Hematopoietic multipotent progenitor cell (in vitro differentiated cells): ENCODE measurements at places on chromosomes 5 and 9. TPM values are rescaled to one million over a fixed set of nuclear protein-coding genes. Genes with fewer than 3 reads are reported as not detected.

The DMRT3 gene
- total RNA-seq: under 0.01 TPM

The NKD2 gene
- total RNA-seq: under 0.01 TPM

The QRFP gene
- under 0.01 TPM for total RNA-seq

The C1QTNF3 gene
- 5.1 TPM for total RNA-seq

The EQTN gene
- total RNA-seq: not detected

The LHX3 gene
- total RNA-seq: 0.27 TPM

The ADGRD2 gene
- total RNA-seq: under 0.01 TPM

The GFI1B gene
- 72.4 TPM for total RNA-seq

The ESM1 gene
- under 0.01 TPM for total RNA-seq

The HSPA4 gene
- 22.9 TPM for total RNA-seq

The ECPAS gene
- 37.7 TPM for total RNA-seq

The SPATA31D4 gene
- total RNA-seq: not detected

The OR1J2 gene
- total RNA-seq: 0.27 TPM

The WNT8A gene
- total RNA-seq: 1.1 TPM

The NPDC1 gene
- 51.2 TPM for total RNA-seq

The GABRA6 gene
- total RNA-seq: not detected

The BTNL3 gene
- under 0.01 TPM for total RNA-seq

The TMOD1 gene
- total RNA-seq: 1.6 TPM

The TAF1L gene
- under 0.01 TPM for total RNA-seq

The LIFR gene
- total RNA-seq: under 0.01 TPM

The PCA3 gene
- 0.54 TPM for total RNA-seq

The NIM1K gene
- 0.27 TPM for total RNA-seq

The LCN10 gene
- total RNA-seq: 1.3 TPM

The SPDL1 gene
- total RNA-seq: 2.2 TPM

The TMEM267 gene
- total RNA-seq: 4.3 TPM

The PFN3 gene
- total RNA-seq: not detected

The RNF183 gene
- total RNA-seq: under 0.01 TPM

The OTP gene
- under 0.01 TPM for total RNA-seq

The P4HA2 gene
- 0.54 TPM for total RNA-seq

The DMRTA1 gene
- total RNA-seq: under 0.01 TPM

The PAPPA gene
- under 0.01 TPM for total RNA-seq

The TERT gene
- total RNA-seq: 1.1 TPM

The LCN1 gene
- not detected for total RNA-seq

The OSMR gene
- under 0.01 TPM for total RNA-seq

The OLFM1 gene
- 0.27 TPM for total RNA-seq
